ENCODE measurements at places on chromosomes 16 and 17.

DNA sequence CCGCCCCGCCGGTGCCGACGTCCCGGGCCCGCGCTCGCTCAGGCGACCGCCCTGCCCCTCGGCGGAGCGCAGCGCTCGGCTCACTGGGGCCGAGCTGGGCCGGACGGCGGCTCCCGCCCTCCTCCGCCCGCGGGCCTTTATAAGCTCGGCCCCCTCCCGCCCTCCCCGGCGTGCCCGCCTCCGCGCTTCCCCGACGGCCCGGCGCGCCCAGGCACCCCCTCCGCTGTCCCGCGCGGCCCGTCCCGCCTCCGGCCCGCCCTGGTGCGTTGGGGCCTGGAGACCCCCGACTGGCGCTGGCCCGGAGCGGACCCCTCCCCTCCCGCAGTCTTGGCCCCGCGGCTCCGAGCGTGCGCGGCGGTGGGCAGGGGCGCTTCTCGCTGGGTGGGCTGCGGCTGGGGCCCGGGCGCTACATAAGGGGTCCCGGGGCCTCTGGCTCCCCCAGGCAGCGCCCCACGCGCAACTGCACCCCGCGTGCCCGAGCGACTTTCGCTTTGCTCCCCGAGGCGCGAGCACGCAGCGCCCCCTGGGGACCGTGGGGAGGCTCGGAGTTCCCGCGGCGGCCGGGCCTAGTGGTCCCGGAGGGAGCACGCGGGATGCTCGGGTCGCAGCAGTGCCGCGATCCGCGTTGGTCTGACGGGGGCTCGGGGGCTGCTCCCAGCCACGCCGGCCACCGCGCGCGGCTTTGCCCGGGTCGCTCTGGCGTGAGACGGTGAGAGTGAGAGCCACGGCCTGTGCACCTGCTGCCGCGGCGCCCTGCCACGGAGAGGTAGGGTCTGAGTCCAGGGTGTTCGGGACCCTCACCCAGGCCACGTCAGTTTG, at the start of gene PIEZO1:
Gene PIEZO1 (minus strand): TSS at position 115 of the 819 bp plus-strand sequence. CDS start 256 bp downstream, outside the sequence.
- peak; percentile 68 for DNase-seq

DNA sequence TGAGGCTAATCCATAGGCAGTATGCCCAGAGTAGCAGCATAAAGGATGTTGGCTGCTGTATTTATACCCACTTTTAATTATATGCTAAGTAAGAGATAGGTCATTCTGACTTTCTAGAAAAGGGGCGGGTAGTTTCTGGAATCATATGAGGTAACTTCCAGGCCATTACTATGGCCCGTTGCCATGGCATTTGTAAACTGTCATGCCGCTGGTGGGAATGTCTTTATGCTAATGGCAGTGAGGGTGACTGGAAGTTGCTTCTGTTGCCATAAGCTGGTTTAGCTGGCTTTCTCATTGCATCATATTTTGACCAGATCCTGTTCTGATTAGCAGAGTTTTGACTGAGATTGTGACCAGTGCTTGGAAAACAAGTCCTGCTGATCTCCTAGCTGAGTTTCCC, 929.6 kb upstream of the CDH8 start:
- no peak for DNase-seq

GRCh38 chr17:39264119-39264518, 38.4 kb upstream of the STAC2 start:
- no peak for DNase-seq

DNA sequence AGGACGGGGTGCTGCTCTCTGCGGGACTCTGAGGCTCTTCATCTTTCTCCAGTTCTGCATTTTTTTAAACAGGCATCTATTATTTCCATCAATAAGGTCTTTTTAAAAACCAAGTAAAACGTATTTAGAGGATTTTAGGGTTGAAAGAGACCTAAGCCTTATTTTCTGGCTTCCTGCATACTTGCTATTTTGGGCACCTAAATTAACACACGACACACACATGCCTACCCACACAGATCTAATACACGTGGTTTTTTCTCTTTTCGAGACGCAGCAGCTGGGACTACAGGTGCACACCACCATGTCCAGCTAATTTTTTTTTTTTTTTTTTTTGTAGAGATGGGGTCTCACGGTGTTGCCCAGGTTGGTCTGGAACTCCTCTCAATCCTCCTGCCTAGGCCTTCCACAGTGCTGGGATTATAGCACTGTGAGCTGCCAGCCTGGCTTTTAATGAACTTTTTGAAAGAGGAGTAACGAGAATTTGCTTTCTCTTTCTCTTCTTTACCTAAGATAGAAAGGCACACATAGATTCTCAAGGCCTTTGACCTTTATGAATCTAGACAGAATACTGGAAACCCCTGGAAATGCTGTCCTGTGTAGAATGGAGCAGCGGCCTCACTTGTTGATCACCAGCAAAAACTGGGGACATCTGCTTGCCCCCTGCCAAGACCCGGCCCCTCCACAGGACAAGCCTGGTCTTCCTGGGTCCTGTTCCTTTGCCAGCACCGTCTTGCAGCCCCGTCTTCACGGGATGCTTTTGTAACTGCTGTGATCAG, 13.8 kb downstream of the DNAAF8 start:
- DNase-seq = no peak

- no peak for DNase-seq
These were observed 131.8 kb downstream of the CDH11 start for GRCh38 chr16:64990101-64990500.
